Daoy (cell line): ENCODE measurements at places on chromosomes 1 and 21.

- no peak for DNase-seq
Measured at GRCh38 chr1:111084999-111085398, 54.9 kb downstream of the DRAM2 start.

DNA sequence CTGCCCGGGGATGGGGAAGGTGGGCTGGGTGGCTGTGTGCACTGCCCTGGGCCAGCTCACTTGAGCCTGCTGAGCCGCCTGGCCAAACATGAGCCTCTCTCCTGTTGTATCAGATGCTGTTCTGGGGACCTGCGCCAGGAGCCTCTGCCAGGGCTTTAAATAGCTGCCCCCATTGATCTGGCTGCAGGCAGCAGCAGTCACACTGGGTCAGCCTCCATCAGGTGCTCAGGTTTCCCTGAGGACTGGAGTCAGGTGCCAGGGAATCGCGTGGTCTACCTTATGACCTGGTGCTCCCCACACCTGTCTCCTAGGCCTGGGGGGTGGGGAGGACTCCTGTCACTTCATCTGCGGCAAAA is 700 bp upstream of the CCDC28B start:
- no peak for DNase-seq

GRCh38 chr1:36432616-36433015 is 17.6 kb downstream of the OSCP1 start:
- no peak for DNase-seq

DNA sequence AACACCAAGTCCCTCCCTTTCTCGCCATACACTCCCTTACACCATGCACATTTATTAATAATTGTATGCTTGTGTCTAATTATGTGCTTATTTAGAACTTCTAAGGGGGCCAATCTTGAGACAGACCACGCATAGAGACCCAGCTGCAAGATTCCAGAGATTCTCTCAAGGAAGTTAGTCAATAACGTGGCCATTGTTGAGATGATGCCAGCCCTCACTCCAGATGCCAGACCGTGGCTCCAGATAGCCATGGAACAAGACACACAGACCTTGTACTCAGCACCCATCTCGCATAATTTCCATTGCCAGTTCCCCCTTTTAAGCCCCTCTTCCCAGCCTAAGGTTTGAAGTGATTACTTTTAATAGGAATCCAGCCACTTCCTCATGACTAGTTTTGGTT is 62.4 kb downstream of the DIRAS3 start:
- DNase-seq, result no peak

- no peak for DNase-seq
Measured at GRCh38 chr21:29708401-29708800, 231.4 kb downstream of the GRIK1 start.

DNA sequence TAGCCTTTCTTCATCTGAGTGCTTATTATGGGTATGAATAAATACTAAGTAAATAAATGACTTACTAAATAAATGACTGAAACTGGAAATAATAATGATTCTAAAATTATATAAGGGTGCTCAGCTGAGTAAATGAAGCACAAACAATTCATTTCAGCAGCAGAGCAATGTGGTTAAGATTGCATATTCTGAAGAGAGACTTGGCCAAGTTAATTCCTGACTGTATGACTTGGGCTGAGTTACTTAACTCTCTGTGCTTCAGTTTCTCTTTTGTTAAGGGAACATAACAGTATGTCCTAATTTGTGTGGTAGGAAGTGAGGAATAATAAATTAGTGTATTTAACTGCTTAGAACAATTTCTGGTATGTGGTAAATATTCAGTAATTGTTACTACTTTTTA is 19.1 kb downstream of the AGL start:
- no peak for DNase-seq

DNA sequence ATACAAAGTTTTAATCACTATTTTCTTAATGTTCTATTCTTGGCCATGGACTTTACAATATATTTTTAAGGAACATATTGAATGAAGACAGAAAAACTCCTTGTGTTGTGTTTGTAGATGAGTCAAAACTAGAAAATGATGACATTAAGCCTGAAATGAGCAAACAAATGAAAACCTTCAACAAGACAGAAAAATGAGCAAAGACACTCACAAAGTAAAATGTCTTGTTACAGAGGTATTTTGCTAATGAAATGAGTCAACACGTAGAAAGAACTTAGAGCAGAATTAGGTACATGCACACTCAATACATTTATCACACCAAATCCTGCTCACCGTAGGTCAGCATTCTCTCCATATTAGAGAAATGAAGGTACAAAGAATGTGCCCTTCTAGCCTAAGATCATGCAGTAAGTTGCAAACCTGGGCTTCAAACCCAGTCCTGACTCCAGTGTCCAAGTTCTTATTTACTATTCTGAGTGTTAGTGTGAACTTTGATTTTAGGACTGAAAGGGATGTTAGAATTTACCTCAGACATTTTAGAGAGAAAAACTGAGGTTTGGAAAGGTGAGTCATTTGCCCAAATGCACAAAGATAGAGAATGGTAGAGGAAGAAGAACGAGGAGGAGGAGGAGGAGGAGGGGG is 133.9 kb upstream of the SGIP1 start:
- no peak for DNase-seq

- DNase-seq, result no peak
Measured at GRCh38 chr1:95126846-95127245, 9.7 kb downstream of the TLCD4 start.

DNA sequence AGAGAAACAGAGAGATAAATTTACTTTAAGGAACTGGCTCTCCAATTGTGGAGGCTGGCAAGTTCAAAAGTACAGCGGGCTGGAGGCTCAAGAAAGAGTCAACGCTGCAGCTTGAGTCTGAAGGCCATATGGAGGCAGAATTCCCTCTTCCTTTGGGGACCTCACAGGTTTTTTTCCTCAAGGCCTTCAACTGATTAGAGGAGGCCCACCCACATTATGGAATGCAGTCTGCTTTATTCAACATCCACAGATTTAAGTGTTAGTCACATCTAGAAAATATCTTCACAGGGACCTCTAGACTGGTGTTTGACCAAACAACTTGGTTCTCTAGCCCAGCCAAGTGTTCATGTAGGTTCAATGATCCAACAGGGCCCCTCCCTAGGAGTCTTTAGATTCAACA is 117.8 kb downstream of the SLC35F3 start:
- no peak for DNase-seq

DNA sequence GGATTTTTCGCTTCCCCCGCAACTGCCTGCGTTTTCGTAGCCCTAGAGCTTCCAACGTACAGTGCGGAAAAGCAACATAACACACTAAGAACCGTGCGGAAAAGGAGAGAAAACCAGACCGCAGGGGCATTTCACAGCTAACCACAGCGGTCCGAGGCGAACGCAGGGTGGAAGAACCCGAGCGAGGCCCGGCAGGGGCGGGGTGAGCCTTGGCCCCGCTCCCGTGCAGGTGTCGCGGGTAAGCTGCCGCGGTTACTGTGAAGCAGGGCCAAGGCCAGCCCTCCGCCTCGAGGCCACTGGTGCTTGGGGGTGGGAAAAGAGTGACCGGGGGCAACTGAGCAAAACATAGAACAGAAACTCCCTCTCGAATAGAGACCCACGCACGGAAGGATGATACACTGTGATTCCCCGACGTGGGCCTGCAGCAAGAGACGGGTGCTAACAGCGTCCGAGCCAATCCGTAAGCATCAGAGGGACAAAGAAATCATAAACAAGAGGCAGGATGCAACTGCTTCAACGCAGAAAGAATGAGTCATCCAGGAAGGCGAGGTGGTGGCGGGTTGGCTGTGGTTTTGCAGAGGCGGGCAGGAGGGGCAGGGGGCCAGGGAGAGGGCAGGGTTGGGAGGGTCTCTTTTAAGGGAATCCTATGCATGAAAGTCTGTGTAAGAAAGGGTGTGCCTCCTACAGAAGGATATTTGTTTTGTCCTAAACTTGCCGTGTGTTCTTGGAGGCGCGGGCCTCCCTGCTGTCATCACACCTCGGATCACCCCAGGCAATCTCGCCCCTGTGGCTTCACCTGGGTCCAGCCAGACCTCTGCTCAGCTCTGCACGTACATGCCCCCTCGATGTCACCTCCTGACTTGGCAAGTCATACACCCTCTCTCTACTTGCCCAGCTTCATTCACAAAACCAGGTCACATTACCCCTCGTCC is 7.3 kb downstream of the GNG4 start:
- DNase-seq, result peak; percentile 75

GRCh38 chr1:182629499-182630096 is 25.4 kb upstream of the RGS16 start:
- peak; percentile 23 for DNase-seq

- DNase-seq, result peak; percentile 78
Measured at GRCh38 chr21:45104560-45104959, 30.2 kb downstream of the ADARB1 start.

DNA sequence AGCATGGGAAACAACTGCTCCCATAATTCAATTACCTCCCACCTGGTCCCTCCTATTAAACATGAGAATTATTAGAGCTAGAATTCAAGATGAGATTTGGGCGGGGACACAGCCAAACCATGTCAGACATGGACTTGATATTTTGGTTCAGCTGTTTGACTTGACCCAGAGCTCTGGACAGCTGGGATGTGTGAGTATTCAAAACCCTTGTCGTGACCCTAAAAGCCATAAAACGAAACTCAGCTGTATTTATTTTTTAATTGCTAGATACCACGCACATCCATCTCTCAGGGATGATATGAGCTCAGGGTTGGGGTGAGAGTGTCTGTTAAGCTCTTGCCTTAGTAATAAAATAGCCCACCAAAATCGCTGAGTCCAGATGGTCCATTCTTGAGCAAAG is 45.4 kb downstream of the RCSD1 start:
- no peak for DNase-seq

- no peak for DNase-seq
Measured at GRCh38 chr1:58883888-58884482, 100.1 kb upstream of the JUN start.

DNA sequence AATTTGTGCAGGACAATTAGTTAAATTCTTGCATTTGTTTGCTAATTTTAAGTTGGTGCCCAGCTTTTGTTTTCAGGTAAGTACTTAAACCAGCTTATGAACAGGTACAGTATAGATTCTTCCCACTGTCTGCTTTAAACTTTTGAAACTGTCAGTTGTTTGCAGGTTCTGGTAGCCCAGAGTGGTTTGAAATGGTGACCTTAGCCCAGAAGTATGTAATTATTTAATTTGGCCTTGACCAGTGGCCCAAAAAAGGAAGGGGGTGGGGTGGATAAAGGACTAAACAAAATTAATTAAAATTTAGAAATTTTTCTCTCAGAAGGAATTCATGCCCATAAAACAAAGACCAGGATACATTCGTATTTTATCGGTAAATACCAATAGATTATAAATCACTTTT is 69.0 kb downstream of the PTBP2 start:
- no peak for DNase-seq

DNA sequence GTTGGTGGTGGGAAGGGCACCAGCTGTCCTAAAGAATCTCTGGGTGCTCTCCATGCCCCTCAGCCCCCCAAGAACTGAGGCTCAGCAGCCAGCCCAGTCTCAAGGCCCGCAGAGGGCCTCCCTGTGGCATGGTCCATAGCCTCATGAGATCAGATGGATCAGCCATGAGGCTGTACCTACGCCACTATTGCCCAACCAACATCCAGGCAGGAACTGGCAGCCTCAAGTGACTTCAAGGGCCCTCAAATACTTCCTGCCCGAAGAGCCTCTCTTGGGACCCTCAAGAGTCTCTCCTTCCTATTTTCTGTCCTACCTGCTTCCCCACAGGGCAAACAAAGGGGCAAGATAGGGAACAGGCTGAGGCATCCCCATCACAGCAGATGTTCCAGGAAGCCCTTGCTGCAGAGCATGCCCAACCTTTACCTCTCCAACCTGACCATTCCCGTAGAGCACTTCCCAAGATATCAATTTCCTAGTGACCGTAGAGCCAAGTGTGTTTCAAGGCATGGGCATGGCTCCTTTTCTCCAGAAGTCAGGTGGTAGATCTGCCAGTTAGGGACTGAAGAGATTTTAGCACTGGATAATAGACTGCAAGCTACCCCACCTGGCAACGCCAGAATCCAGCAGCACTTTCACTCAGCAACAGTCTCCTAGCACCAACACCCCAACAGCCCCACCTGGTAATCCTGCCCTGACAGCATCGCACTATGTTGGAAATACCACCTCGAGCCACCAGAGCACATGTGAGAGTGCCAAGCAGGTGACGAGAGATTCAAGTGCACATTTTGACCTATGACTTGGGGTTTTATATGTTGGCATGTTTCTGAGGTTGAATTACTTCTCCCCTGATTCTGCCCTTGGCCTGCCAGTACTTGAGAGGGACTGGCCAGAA is 13.7 kb upstream of the MFSD2A start:
- DNase-seq, result no peak

GRCh38 chr21:33189824-33190223 is 39.9 kb upstream of the IFNAR2 start:
- no peak for DNase-seq

- no peak for DNase-seq
Measured at GRCh38 chr1:49026230-49026811, 249.6 kb upstream of the BEND5 start.

DNA sequence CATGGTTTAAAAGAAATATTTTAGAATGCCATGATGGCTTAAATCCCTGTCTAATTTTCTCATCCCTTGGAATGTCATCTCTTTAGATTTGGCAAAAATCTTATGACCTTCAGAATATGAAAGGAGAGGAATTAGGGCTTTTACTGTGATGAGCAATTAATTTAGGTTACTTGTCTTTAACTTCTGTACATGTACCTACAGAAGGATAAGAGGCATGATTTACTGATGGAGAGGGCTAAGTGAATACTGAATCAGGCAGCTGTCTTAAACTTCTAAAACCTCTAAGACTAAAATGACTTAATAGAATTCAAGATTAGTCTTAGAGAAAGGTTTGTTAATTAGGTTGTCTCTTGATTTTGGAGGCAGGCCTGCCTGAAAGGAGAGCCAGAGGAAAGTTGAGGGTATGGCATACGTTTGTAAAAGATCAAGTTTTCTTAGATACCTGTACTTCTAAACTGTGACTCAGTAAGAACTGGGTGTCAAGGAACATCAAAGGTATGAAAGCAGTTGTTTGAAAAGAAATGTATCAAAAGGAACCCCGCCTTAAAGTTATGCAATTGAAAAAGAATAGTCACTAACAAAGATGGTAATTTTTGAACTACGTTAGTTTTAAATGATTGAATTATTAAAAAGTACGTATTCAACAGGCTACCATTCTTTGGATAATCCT is 12.5 kb downstream of the MACO1 start:
- DNase-seq, result no peak
